ENCODE measurements at places on chromosomes 2 and 18.
A peak's percentile ranks its signal among the peaks of the same experiment; 100 is the strongest.

DNA sequence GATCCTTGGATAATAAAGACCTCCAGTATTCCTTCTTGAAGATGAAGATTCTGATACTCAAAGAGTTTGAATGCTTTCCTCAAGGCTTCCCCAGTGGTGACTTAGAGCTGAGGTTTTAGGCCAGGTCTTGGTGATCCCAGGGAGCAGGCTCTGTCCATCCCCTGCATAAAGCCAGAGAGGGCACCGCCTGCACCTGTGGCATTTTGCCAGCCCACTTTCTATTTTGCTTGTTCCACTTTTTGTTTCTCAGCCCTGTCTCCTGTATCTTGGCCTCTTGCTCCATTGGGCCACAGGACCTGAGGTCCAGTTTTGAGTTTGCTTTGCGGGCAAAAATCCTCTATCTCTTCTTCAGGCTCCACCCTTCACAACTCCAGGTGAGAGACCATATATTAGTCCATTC lies 6.7 kb upstream of the SCYGR1 start:
- no peak for DNase-seq

DNA sequence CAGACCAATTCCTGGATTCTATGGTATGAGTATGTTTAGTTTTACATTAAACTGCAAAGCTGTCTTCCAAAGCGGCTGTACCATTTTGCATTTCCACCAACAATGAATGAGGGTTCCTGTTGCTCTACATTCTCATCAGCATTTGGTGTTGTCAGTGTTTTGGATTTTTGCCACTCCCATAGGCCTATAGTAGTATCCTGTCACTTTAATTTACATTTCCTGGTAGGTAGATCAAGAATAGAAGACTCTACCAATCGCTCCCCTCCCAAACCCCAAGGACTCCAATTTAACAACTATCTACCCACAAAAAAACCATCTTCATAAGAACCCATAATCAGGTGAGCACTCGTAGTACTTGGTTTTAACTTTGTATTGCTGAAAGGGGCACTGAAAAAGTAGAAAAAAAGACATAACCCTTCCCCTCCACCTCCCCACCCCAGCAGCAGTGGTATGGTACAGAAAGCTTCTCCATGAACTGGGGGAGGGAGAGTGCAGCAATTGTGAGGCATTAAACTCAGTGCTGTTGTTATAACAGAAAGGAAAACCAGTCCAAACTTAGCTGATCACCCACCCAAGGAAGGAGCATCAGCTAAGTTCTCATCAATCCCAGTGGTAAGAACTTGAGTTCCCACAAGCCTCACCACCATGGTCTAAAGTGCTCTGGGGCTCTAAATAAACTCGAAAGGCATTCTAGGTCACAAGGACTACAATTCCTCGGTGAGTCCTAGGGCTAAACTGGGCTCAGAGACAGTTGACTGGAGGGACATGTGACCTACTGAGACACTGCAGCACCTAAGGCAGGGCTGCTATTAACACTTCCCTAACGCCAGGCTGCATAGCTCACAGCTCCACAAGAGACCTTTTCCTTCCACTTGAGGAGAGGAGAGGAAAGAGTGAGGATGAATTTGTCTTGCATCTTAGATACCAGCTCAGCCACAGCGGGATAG lies 35.5 kb upstream of the CYTIP start:
- no peak for DNase-seq

DNA sequence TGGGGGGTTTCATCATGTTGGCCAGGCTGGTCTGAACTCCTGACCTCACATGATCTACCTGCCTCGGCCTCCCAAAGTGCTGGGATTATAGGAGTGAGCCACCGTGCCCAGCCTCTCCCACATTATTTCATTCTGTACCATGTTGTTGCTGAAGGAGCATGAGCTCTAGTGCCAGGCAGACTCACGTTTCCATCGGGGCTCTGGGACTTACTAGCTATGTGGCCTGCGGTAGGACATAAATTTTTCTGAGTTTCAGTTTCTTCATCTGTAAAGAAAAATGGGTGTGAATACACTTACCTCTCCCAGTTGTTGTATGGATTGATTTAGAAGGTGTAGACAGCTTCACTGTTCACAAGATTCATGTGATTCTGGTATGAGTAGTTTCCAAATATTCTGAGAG lies 30.8 kb upstream of the CCL20 start:
- DNase-seq, result no peak

- DNase-seq, result no peak
Observed at GRCh38 chr2:158184556-158185343, 83.1 kb downstream of the UPP2 start.

DNA sequence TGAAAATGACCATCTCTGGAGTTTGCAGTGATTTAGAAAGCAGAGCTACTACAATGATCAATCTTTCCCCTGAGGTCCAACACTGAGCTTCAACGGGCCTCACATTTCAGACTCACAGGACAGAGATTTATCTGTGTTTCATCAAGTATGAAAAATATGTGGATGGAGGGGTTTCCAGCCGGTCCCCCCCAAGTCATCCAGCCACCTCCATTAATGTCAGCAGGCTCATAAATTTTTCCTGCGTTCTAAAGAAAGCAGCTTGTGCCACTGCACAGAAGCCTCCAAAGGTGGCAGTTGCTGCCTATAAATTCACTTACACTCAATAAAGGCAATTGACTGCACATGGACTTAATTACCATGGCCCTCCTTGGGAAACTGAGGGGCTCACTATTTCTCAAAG lies 117.4 kb upstream of the ACKR3 start:
- no peak for DNase-seq

DNA sequence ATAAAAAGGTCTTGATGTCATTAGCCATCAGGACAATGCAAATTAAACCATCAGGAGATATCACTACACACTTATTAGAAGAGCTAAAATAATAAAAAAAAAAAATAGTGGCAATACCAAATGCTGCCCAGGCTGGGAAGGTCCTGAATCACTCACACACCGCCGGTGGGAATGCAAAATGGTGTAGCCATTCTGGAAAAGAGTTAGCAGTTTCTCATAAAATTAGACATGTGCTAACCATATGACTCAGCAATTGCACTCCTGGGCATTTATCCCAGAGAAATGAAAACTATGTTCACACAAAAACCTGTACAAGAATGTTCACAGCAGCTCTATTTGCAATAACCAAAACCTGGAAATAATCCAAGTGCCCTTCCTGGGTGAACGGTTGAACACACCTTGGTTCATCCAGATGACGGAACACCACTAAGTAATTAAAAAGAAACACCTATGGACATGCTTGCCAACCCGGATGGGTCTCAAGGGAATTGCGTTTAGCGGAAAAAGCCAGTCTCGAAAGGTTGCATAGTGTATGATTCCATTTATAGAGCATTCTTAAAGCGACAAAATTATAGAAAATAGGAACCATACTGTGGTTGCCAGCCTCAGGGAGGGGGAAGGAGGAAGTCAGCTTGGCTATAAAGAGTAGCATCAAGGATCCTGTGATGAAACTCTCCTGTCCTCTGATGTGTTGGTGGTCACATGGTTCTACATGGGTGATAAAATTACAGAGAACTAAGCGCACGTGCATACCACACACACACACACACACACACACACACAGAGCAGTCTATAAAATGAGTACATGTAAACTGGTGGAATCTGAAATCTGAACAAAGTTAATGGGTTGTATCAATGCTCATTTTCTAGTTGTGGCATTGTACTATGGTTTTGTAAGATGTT lies 4.6 kb downstream of the MBP start:
- DNase-seq, result peak; percentile 63

DNA sequence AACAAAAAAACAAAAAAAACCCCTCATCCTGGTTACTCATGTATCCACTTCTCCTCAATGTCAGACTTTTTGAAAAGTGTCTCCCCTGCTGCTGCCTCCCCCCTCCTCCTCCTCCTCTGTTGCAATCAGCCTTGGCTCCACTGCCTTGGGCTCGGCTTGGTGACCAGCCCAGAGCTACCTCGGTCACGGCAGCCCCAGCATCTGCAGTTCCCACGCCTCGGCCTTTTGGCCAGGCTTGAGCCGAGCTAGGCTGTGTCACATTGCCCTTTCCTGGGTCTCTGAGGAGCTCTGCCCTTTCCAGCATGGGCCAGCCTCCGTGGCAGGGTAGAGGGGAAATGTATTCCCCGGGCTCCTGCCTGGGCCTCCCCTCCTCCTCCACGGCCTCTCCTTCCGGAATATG lies 22.7 kb upstream of the INHBB start:
- peak; percentile 90 for DNase-seq

GRCh38 chr2:225415792-225416191 lies 16.3 kb downstream of the NYAP2 start:
- DNase-seq, result no peak

DNA sequence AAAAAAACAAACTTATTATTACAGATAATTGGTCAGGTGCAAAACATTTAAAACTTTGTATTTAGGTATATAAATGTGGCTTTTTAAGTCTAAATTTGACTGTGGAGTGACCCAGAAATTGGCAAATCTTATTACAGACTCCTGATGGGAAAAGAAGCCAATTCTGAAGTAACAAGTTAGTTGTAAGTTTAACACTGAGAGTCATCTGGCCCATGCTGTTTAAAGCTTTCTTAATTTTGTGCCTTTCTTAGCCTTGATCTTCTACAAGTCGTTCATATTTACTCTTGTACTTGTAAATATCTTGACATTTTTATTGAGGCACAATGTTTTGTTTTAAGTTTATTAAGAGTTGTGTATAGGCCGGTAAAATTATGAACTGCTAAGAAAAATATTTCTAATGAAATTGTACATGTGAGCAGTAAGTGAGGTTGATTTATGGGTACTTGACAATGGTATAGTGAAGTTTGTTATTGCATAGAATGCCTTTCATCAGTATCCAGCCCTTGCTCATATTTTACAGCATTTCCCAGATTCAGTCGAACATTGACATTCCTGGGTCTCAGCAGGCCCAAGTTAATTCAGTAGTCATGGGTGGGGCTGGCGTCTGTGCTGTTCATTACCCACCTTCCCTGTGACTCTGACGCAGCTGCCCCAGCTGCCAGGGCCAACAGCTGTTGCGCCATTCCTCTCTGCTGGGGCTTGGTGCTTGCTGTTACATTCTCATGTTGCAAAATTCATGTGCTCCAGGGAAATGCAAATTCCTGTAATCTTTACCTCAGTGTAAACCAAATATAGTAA lies 121.4 kb downstream of the ZNF236 start:
- DNase-seq, result peak; percentile 43

GRCh38 chr2:10883801-10884478 lies 27.8 kb upstream of the KCNF1 start:
- no peak for DNase-seq

DNA sequence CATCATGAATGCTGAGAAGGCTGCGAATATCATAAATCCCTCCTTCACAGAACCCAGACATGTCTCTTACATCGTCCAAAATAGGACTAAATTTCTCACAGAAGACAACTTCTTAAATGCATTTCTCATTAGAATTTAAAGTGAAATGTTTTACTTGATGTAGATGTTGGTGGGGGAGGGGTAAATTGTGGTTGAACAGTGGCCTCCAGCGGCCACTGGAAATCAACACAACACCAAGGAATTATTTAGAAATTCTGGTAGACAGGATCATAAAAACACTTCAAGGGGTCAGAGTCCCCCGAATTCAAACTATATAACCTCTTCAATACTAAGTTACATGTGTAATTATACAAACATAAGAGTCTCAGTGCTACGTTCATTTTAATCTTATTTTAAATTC lies 135.9 kb downstream of the ABCA12 start:
- peak; percentile 48 for DNase-seq

- peak; percentile 33 for DNase-seq
Observed at GRCh38 chr2:67567886-67568285, 170.8 kb downstream of the ETAA1 start.

GRCh38 chr2:203783496-203784203 lies 77.2 kb downstream of the CD28 start:
- DNase-seq, result peak; percentile 70

DNA sequence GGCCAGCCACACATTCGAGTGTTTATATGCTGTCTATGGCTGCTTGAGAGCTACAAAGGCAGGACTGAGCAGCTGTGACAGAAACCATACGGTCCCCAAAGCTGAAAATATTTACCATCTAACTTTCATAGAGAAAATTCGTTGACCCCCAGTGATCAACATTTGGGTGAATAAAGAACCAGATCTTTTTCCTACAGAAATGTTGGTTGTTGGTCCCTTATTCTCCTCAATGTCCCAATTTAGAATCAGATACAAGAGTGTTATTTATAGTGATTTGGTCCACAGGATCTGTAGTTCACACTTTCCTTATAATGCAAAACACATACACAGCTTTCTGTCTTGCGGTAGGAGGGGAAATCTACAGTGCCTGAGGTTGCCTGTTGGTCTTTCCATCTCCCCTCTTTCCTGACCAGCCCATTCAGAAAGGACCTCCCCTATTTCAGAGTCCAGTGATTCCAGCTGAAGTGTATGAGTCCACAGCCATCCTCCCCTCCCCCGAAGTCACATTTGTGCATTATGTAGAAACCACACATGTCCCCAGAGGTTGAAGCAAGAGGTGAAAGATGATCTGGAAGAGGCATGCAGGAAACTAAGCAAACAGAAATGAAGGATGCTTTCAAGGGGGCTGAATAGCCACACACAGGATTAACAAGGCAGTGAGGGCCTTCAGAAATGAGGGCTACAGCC lies 61.9 kb downstream of the SPRED2 start:
- no peak for DNase-seq

DNA sequence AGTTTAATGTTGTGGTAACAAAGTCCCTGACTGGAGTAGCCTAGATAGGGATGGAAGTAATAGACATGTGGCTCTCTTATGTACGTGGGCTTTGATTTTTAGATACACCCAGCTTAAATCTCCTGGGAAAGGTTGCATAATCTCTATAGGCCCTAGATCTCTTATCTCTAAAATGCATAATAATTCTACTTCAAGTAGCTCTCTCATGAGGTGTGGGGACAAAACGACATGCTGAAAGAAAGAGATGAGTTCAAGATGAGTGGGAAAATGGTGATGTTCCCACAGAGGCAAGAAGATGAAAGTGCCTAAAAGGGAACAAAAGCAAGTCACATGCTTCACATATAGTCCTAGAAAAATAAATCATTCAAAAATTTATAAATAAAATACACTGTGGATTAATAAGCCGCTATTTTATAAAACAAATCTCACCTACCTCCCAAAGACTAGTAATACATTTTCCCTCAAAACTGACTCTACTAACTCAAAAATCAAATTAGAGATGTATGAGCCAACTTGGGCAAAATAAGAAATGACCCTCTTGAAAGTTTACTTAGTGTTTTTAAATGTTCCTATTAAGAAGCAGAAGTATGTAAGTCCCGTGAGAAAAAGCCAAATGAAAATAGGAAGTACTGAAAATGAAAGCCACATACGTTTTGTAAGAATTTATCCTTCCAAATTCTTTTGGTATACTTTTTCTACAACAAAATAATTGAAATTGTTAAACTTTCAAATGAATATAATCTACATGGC lies 148.2 kb upstream of the ITGA4 start:
- DNase-seq, result no peak

- no peak for DNase-seq
Observed at GRCh38 chr2:236872981-236873380, 212.7 kb upstream of the COPS8 start.

- no peak for DNase-seq
Observed at GRCh38 chr2:140270224-140270623, 1490.0 kb upstream of the NXPH2 start.

GRCh38 chr2:238128061-238128440 lies 10.4 kb upstream of the KLHL30 start:
- DNase-seq, result no peak

- DNase-seq, result no peak
Observed at GRCh38 chr2:133977405-133977804, 276.5 kb upstream of the MGAT5 start.

GRCh38 chr2:127080938-127081755 lies 25.8 kb downstream of the BIN1 start:
- DNase-seq, result no peak

All from AG08395 (cell line).